ENCODE measurements at places on chromosomes 7 and 10. TPM values are rescaled to one million over a fixed set of nuclear protein-coding genes. Genes with fewer than 3 reads are reported as not detected.

- H3K4me3 ChIP-seq, result no peak overlapping the region
- no peaks in the 10 kb centered on the region for H3K4me1 ChIP-seq
- no peak overlapping the region for H3K27ac ChIP-seq
- DNase-seq, result no peak
- H3K36me3 ChIP-seq, result no peaks in the 10 kb centered on the region
These were observed 183.7 kb upstream of the FEZF1 start for GRCh38 chr7:122488241-122488640.

GRCh38 chr10:124698545-124699469, 45.4 kb downstream of the FAM53B start:
- H3K27ac ChIP-seq, result no peak overlapping the region
- peaks cover 25% of the 10 kb centered on the region for H3K36me3 ChIP-seq
- no peaks in the 10 kb centered on the region for H3K27me3 ChIP-seq
- DNase-seq, result no peak
- H3K4me1 ChIP-seq, result peaks cover 79% of the 10 kb centered on the region

DNA sequence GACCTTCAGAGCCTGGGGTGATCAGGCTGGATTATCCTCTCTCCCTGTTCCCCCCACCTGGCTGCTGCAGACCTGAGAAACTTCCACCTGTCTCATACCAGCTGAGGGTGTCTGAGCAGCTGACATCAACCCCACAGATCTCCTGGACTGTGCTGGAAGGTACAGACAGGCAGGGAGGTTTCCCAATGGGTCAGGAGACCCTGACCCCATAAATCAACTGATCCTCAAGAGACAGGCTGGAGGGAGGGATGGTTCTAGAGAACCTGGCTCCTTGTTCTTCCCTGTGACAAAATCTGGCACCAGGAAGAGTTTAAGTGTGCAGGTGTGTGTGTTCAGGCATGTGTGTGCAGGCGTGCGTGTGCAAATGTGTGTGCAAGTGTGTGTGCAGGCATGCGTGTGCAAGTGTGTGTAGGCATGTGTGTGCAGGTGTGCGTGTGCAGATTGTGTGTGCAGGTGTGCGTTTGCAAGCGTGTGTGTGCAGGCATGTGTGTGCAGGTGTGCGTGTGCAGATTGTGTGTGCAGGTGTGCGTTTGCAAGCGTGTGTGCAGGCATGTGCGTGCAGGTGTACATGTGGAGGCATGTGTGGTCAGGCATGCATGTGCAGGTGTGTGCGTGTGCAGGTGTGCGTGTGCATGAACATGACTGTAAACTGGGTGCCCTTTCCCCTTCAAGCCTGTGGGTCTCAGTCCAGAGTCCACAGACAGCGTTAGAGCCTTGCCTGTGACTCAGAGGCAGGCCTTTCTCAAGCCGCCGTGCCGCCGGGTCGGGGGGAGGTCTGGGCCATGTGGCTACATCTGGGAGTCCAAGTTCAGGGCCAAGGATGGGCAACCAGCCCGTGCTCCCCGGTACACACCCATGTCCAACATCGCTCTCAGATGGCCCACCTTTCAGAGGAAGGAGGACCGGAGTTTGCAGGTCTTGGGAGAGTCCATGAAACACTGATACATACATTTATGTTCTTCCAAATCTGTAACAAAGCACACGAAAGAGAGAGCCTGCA, 50.1 kb upstream of the ELN start:
- H3K27me3 ChIP-seq, result no peaks in the 10 kb centered on the region
- no peaks in the 10 kb centered on the region for H3K36me3 ChIP-seq
- peak; percentile 82 for DNase-seq
- no peak overlapping the region for H3K4me3 ChIP-seq
- no peak overlapping the region for H3K27ac ChIP-seq

DNA sequence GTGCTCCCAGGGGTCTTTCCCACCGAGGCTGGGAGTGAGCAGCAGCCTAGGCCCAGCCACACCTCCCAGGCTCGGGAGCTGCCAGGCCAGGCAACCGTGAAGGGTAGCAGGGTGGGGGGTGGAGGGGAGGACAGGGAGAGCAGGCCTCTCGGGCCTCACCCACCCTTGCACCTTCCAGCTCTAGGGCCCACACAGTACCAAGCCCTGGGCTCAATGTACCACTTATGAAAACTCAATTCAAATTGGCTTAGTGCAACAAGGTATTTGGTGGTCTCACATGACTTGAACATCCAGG, 127.4 kb downstream of the FAM53B start:
- H3K27ac ChIP-seq, result no peak overlapping the region
- peaks cover 34% of the 10 kb centered on the region for H3K4me1 ChIP-seq
- H3K4me3 ChIP-seq, result no peak overlapping the region
- no peaks in the 10 kb centered on the region for H3K27me3 ChIP-seq
- no peak for DNase-seq

GRCh38 chr10:104081998-104082397, 3.7 kb downstream of the COL17A1 start:
- H3K4me3 ChIP-seq, result no peak overlapping the region
- no peak for DNase-seq
- H3K27me3 ChIP-seq, result no peaks in the 10 kb centered on the region
- peaks cover 5% of the 10 kb centered on the region for H3K4me1 ChIP-seq
- H3K36me3 ChIP-seq, result no peaks in the 10 kb centered on the region

GRCh38 chr10:70605161-70605560, 2.6 kb upstream of the PRF1 start:
- H3K27me3 ChIP-seq, result no peaks in the 10 kb centered on the region
- DNase-seq, result no peak
- no peaks in the 10 kb centered on the region for H3K36me3 ChIP-seq
- H3K4me3 ChIP-seq, result no peak overlapping the region

DNA sequence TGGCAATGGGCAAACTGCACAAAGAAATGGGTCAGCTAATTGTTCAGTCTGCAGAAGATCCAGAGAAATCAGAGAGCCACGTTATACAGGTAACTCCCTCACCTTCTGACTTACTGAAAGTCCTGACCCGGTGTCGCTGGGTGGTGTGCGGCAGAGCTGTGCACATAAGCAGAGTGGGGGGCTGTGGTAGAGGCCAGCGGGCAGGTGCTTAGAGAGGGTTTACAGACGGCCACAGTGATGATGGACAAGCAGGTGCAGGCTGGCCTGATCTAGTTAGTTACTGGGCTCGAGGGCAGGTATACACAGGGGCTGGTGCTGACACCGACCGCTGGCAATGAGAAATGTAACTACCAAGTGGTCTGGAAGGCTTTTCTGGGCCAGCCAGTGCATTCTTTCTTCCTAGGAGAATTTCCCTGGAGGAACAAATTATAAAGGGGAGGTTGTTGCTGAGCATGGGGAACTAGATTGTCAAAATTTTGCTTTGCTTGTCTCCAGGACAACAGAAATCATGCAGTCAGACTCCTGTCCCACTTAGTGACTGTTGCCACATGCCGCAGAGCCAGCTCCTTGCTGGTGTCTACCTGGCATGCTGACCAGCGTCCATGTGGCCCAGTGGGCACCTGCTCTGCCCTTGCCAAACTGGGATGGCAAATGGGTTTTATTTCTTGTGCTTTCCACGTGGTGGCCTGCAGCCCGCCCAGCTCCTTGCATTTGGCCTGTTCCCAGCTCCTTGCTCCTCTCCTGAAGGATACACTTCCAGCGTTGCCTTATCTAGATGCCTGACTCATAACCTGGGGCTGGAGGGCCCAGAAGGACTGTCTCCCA, 28.8 kb downstream of the DENND10 start:
- no peak overlapping the region for H3K27ac ChIP-seq
- peaks cover 40% of the 10 kb centered on the region for H3K36me3 ChIP-seq
- H3K4me1 ChIP-seq, result peaks cover 28% of the 10 kb centered on the region
- no peak overlapping the region for H3K4me3 ChIP-seq

- H3K4me1 ChIP-seq, result no peaks in the 10 kb centered on the region
- H3K27ac ChIP-seq, result no peak overlapping the region
- H3K4me3 ChIP-seq, result no peak overlapping the region
- no peaks in the 10 kb centered on the region for H3K27me3 ChIP-seq
- DNase-seq, result no peak
These were observed 100.0 kb upstream of the KCNMA1 start for GRCh38 chr10:77737608-77738007.

GRCh38 chr10:2968401-2969058, 98.8 kb upstream of the PFKP start:
- no peak overlapping the region for H3K27ac ChIP-seq
- no peaks in the 10 kb centered on the region for H3K4me1 ChIP-seq
- H3K4me3 ChIP-seq, result no peak overlapping the region
- H3K36me3 ChIP-seq, result no peaks in the 10 kb centered on the region

- no peak overlapping the region for H3K4me3 ChIP-seq
- peaks cover 38% of the 10 kb centered on the region for H3K4me1 ChIP-seq
- peaks cover 17% of the 10 kb centered on the region for H3K36me3 ChIP-seq
- DNase-seq, result no peak
- peak overlapping the region; percentile 13 for H3K27ac ChIP-seq
- H3K27me3 ChIP-seq, result no peaks in the 10 kb centered on the region
These were observed 92.1 kb downstream of the GRB10 start for GRCh38 chr7:50690541-50691011.

- no peak for DNase-seq
- H3K4me3 ChIP-seq, result no peak overlapping the region
- H3K27ac ChIP-seq, result no peak overlapping the region
- H3K36me3 ChIP-seq, result peaks cover 7% of the 10 kb centered on the region
These were observed 234.5 kb downstream of the DNAJC1 start for GRCh38 chr10:21769041-21769440.

DNA sequence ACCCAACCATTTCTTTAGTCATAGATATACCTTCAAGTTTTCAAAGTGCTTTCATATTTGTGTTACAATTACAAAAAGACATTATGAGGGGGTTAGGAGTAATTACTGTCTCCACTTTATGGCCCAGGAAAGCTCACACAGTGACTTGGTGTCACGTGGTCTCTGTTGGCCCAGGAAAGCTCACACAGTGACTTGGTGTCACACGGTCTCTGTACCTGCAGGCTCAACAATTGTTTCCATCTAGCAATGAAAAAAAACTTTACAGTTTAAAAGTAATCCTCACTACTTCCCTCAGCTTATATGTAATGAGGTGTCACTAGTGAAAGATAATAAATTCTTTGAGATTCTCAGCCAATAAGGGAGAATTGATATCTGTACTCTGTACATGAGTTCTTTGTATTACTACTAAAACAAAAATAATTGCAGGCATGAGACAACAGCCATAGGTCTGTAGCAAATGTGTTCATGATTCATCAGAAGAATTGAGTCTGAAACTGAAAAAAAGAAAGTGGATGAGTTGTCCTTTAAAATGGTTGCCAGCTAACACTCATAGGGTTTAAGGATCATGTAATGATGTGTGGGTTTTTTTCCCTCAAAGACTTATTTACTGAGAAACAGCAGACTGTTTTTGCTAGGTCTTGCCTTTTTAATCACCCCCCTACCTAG, 10.9 kb downstream of the OGDH start:
- no peak overlapping the region for H3K4me3 ChIP-seq
- H3K4me1 ChIP-seq, result peaks cover 58% of the 10 kb centered on the region
- H3K27ac ChIP-seq, result no peak overlapping the region
- no peak for DNase-seq
- H3K27me3 ChIP-seq, result no peaks in the 10 kb centered on the region

- DNase-seq, result no peak
- H3K27ac ChIP-seq, result no peak overlapping the region
- no peaks in the 10 kb centered on the region for H3K36me3 ChIP-seq
- peaks cover 6% of the 10 kb centered on the region for H3K27me3 ChIP-seq
These were observed 254.1 kb downstream of the WDR37 start for GRCh38 chr10:1310271-1310789.

DNA sequence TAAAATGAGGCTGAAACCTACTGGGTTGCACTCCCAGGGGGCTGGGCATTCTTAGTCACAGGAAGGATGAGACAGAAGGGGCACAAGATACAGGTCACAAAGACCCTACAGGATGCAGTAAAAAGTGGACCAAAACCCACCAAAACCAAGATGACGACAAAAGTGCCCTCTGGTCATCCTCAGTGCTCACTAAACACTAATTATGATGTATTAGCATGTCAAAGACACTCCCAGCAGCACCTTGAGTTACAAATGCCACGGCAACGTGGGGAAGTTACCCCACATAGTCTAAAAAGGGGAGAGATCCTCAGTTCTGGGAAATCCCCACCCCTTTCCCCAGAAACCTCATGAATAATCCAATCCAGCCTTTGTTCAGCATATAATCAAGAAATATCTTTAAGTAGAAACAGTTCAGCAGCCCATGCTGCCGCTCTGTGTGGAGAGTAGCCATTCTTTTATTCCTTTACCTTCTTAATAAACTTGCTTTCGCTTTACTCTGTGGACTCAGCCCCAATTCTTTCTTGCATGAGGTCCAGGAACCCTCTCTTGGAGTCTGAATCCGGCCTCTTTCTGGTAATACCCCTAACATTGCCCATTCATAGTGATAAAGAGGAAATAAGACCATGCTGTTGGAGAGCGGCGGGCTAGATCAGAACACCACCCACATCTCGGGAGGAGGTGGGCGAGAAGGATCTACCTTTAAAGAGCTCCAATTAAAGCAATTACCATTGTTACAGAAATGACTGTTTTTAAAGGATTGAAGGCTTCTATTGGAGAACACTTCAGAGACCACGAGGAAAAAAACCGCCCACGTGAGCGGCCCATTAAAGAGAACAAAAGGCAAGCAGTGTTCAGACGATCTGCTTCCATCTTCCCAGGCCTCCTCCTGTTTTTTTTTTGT, 170.9 kb downstream of the USP6NL start:
- H3K4me1 ChIP-seq, result no peaks in the 10 kb centered on the region
- H3K4me3 ChIP-seq, result no peak overlapping the region
- no peak for DNase-seq
- no peak overlapping the region for H3K27ac ChIP-seq
- no peaks in the 10 kb centered on the region for H3K36me3 ChIP-seq

DNA sequence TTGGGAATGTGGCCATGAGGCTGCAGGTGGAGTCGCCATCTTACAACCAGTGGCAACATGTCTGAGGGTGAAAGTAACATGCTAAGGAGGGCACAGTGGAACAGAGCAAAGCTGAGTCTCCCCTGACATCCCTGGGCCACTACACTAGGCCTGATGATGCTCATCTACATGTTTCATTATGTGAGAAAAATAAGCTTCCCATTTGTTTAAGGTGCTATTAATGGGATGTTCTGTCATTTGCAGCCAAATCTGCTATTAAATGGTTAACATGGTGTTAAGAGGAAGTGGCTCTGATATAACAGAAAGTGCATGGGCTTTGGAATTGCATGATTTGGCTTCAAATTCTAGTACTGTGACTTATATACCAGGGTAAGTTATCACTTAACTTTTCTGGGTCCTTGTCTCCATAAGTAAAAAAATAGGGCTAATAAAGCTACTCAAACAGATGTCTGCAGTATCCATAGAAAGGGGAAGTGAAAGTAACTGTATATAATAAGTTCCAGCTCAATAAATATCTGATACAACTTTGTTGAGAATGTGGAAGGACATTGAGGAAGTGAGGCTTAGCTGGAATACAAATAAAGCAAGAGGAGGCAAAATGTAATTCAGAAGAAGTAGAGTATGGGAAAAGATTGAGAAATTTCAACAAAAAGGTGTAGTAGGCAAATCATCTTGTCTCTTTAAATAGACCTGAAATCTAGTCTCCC, 158.9 kb downstream of the RTKN2 start:
- no peaks in the 10 kb centered on the region for H3K4me1 ChIP-seq
- no peak for DNase-seq
- no peak overlapping the region for H3K27ac ChIP-seq
- no peak overlapping the region for H3K4me3 ChIP-seq
- H3K36me3 ChIP-seq, result no peaks in the 10 kb centered on the region
- H3K27me3 ChIP-seq, result no peaks in the 10 kb centered on the region

- peaks cover 77% of the 10 kb centered on the region for H3K4me1 ChIP-seq
- peak; percentile 87 for DNase-seq
- H3K27me3 ChIP-seq, result no peaks in the 10 kb centered on the region
- H3K36me3 ChIP-seq, result no peaks in the 10 kb centered on the region
- peak overlapping the region; percentile 89 for H3K27ac ChIP-seq
These were observed 78.7 kb upstream of the AGBL3 start for GRCh38 chr7:134907639-134908038.

Gene ABCB4
- 0.66 TPM for total RNA-seq

Gene PON1
- not detected for total RNA-seq

Gene CFAP69
- total RNA-seq, result 7.1 TPM

Gene HPSE2
- total RNA-seq, result 40.7 TPM

All from esophagus muscularis mucosa (tissue), 4 donors.